Right cardiac atrium (tissue), 5 donors: ENCODE measurements at places on chromosomes 2 and 18.

- no peak for DNase-seq
Measured at GRCh38 chr2:144941743-144942488, 422.0 kb upstream of the ZEB2 start.

GRCh38 chr2:12161085-12161484, 414.7 kb downstream of the LPIN1 start:
- no peak for DNase-seq

- DNase-seq, result peak; percentile 21
Measured at GRCh38 chr2:16716024-16716423, 50.4 kb upstream of the CYRIA start.

DNA sequence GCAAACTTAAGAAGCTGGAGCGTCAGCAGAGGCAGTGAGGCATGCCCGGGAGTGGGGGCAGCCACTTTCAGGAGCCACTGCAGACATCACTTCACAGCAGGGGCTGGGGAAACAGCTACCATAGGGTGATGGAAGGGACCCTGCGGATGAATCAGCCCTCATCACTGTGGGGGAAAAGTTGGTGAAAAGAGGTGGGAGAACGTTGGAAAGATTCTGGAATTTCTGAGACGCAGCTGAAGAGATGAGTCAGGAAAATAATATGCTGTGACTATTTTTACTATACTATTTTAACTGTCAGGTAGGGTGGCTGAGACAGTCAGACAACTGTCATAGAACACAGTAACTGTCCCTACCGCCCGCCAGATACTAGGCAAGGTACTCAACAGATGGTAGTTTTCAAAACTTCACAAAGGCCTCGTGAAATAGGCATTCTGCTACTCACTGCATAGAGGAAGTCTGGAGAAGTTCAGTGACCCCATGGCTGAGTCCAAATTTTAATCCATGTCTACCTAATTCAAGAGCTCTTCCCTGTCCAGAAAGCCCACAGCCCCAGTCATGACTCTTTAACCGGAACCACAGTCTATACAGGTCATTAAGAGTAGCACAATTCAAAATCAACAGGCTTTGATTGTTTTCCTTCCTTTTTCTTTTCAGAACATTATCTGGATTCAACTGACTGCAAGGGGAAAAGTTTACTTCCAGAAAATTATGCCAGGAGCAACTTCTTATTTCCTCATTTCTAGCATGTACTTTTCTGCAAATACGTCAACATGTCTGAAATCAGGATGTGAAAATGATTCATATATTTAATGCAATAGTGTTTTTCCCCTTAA, 39.3 kb upstream of the EPB41L3 start:
- DNase-seq, result no peak

GRCh38 chr2:58350484-58350883, 109.4 kb upstream of the FANCL start:
- DNase-seq, result no peak

- no peak for DNase-seq
Measured at GRCh38 chr2:37857575-37858399, 67.3 kb upstream of the RMDN2 start.

DNA sequence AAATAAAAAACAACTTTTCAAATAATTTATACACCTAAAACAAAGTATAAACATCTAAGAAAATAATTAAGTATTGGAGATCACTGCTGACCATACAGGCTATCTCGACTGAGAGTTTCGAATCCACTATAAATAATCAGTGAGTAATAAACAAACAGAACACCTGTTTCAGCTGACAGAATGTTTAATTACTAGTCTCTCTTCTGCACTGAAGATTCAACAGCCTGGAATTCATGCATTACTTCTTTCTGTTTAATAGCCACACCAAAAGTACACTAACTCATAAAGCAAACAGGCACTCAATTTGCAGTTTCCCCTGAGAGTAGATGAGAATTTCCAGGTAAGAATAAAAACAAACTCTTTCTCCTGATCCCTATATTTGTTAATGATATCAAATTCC, 138.5 kb downstream of the RBMS1 start:
- DNase-seq, result no peak

GRCh38 chr2:136113209-136113971, 4.6 kb downstream of the CXCR4 start:
- no peak for DNase-seq

- no peak for DNase-seq
Measured at GRCh38 chr18:22560797-22561196, 143.1 kb upstream of the CTAGE1 start.

- no peak for DNase-seq
Measured at GRCh38 chr2:205967391-205968075, 118.4 kb downstream of the INO80D start.

GRCh38 chr2:23649819-23650218, 264.8 kb downstream of the KLHL29 start:
- no peak for DNase-seq
